ENCODE measurements at places on chromosomes 2 and 18.

DNA sequence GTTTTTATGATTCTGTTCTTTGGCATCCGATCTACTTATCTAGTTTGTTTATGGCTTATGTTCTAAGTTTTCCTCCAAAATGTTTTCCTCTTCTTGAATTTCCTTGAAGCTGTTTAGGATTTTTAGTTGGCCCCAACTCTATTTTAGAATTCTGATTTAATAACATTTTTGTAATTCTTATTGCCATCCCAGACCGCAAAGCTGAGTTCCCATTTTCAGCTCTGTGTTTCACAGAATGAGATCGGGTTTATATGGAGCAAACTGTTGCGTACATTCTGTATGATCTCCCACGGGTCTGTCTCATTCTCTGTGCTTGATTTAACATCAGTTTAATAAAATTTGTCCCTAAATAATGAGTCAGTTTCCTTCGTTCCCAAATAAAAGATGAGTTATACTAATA is 59.3 kb downstream of the DPP4 start:
- DNase-seq: no peak

- no peak for DNase-seq
These were observed 20.5 kb upstream of the ITSN2 start for GRCh38 chr2:24380820-24381219.

DNA sequence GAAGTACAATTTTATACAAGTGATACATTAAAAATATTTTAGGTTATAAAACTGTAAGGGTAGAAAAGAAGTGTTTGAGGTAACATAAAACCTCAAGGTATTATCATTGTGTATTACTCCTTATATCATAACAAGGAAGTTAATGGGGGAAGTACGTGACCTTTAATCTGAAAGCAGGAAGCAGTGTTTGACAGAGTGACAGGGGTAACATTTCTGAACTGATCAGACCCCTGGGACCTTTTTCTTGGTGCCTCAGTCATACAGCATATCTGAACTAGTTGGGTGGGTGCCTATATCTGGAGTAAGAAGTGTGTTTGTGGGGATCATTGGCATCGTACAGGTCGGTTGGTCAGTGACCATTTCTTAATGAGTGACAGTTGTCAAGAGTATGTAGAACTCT is 43.0 kb downstream of the MALT1 start:
- no peak for DNase-seq

- no peak for DNase-seq
These were observed 6.2 kb downstream of the INSIG2 start for GRCh38 chr2:118094503-118094902.

DNA sequence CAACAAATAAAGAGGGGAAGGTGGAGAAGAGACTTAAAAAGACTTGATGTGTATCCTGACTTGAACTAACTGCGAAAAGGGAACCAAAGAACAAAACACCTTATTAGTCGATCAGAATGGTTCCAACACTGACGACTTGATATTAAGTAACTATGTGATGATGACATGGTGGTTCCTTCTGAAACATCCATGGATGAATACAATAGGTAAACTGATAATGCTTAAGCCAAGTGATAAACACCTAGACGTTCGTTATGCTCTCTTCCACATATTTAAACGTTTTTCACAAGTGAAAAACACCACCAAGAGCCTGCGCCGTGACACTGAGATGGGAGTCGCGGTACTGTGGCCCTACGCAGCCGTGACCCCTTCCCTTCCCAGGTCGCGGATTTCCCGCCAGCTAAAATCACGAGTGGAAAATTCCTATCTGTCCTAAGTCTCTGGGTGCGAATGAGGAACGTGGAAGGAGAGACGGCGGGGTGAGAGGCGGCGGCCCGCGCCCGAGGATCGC is 797 bp downstream of the TTC32 start:
- DNase-seq: no peak

- DNase-seq: no peak
These were observed 156.0 kb downstream of the TGIF1 start for GRCh38 chr18:3605954-3606443.

- DNase-seq: no peak
These were observed 10.3 kb upstream of the SNED1 start for GRCh38 chr2:240988146-240988545.

DNA sequence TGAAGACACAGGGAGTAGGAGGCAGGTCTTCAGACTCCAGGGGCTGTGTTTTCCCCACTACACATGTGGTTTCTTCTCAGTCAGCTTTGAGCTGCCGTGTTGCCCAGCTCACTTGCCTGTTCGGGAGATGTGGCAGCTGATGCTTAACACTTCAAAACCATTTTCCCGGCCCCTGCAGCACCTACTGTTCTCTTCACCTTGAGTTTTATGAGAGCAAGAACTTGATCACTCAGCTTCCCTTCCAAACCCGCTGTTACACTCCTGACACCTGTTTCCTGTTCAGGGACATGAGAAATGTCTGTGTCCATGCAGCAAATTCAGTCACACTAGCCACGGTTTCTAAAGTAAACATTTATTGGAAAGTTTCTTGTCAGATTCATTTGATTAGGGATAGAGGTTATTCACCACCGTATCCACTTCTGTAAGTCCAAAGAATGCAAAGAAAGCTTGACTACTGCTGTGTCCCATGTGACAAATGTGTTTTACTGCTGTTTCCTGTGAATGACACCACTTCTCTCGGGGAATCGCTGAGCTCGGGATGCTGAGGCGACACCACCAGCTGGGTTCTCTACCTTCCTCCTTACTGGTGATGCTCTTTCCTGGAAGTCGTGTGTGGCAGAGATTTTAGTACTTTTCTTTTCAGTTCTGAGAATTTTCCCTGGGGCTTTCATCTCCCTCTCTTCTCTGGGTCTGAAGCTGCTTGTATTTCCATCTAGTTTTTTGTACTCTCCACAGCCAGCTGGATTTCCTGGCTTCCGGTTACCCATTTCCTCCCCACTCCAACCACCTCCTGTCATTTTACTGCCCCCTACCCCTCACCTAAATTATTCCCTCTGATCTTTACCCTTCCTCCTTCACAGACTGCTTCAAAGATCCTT is 91.7 kb downstream of the KLF7 start:
- DNase-seq: no peak

GRCh38 chr18:79404567-79404910 is 8.8 kb downstream of the NFATC1 start:
- no peak for DNase-seq

GRCh38 chr2:176468457-176469113 is 199.3 kb downstream of the MTX2 start:
- DNase-seq: no peak

GRCh38 chr2:238711346-238711745 is 136.5 kb upstream of the TWIST2 start:
- no peak for DNase-seq

DNA sequence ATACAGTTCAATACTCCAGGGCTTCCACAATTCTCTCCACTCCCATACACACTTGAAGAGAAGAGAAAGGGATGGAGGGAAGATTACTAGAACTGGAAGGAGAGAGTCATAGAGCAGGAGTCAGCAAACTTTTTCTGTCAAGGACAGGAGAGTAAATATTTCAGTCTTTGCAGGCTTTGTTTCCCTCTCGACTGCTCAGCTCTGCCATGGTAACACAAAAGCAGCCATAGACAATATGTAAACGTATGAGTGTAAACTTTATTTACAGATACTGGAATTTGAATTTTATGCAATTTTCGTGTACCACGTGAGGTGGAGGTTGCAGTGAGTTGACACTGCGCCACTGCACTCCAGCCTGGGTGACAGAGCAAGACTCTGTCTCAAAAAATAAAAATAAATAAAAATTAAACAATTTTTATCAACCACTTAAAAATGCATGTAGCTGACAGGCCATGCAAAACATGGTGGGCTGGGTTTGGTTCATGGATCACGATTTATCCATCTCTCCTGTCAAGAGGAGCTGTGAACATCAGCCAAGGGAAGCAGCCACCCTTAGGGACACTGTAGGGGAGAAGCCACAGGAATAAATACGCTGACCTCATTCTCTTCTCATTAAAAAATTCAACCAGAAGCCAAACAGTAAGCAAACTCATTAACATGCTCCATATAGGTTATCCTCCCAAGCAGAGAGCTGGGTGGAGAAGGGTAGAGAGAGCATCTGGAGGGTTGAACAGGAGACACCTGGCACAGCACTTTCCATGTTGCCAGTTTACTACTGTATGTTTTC is 266.4 kb upstream of the FN1 start:
- no peak for DNase-seq

- no peak for DNase-seq
These were observed 118.0 kb downstream of the MREG start for GRCh38 chr2:215895330-215895729.

DNA sequence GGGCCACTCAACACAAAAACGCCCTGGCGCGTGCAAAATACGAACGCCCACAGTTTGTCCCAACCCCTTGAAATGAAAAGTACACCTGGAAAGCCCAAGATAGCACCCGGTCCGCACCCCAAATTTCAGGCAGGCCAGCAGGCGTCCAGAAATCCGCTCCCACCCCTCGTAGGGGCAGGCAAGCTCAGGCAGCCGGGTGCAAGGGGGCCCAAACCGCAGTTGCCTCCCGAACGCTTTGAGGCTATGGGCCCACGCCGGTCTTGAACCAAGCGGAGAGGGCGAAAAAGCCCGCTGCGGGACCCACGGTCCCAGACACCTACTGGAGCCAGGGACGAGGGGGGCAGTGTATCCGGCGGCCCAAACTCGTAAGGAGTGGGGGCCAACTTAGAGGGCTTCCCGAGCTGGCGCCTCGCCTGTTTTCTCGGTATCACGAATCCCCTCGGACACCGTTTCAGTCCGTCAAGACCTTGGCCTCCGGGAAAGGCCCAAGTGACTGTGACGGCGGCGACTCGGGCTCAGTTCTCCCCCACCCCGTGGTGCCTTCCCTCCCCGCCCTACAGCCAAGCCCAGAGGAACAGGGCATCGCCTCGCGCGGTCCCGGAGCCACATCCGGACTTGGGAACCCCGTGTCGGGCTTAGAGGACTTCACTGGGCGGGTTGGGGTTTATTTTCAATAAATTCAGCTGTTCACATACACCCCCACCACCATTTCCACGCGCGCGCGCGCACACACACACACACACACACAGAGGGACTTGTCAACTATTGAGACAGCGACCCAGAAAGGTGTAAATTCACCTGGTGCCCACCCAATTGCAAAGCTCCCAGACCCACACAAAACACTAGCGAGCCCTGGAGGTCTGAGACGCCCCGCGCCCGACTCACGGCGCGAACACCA is 6.2 kb upstream of the SATB2 start:
- no peak for DNase-seq

DNA sequence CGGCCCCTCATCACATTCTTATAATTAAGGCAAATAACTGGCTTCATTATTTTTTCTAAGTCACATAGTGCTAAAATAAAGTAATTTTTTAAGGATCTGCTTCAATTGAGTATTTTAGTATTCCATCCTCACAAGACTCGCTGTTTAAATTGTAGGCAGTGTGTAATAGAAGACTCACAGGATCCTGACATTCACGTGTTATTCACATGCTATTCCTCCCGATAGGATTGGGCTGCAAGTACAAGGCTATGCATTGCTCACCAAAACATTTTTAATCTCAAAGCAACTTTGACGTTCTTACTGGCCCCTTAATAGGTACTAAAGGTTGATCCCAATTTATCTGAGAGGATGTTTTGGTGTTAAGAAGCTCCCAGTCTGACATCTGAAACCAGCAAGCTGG is 127.6 kb upstream of the L3MBTL4 start:
- DNase-seq: no peak

GRCh38 chr2:237626813-237627440 is 460 bp upstream of the LRRFIP1 start:
- DNase-seq: no peak

DNA sequence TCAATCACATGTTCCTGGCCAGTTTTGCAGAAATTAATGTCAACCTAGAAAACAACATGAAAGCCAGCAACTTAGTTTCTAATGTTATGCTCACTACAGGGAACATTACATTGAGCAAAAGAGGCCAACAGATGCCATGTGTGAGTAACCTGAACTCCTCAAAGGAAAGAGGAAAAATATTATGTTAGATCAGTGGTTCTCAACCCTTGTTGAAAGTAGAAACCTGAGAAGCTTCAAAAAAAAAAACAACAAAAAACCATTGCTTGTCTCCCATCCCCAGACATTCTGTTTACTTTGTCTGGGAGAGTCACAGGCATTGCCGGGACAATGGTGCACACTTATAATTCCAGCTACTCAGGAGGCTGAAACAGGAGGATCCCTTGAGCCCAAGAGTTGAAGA is 57.7 kb downstream of the METTL4 start:
- no peak for DNase-seq

DNA sequence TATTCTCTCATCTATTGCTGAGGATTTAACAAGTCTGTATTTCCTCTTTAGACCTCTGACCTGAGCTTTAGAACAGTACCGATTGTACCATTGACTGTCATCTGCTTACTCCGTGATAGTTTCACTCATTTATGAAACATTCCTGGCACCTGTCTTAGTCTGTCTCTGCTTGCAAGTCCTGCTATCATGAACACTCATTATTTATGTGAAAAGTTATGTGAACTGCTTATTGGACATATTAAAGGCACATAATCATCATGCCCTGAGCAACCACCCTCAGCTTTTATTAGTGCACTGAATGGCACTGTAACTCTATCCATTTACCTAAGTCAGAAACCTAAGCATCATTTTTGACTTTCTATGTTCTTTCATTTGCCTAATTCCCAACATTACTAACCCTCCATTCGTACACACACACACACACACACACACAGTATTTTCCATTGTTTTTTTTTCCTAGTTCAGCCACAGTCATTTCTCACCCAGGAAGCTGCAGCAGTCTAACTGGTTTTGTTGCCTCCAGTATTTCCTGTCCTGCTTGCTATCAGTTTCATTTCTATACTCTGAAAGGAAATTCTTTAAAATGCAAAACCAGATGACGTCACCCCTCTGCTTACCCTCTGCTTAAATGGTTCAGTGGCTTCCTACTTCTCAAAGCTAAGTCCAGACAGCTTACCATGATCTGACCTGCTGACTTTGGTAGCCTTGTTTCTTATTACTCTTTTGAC is 146.1 kb downstream of the HAUS1 start:
- DNase-seq: no peak

DNA sequence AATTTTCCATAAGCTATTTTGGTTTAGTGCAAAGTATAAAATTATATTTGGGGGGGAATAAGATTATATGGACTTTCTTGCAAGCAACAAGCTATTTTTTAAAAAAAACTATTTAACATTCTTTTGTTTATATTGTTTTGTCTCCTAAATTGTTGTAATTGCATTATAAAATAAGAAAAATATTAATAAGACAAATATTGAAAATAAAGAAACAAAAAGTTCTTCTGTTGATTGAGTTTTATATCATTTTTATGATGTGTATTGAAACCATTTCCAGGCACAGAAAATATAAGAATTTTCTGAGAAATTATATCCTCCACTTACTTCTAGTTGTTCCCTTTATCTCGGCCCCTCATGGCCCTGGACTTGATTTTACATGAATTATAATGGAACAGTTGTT is 3.7 kb downstream of the CCL20 start:
- no peak for DNase-seq

Measured in vagina (tissue), 2 donors.